Fibroblast of gingiva (primary cell): ENCODE measurements at places on chromosomes 1 and 21.

GRCh38 chr1:54887665-54888071, 673 bp upstream of the DHCR24 start:
- peak; percentile 82 for DNase-seq

GRCh38 chr1:21324368-21325141, 34.3 kb upstream of the ECE1 start:
- DNase-seq, result peak; percentile 89

DNA sequence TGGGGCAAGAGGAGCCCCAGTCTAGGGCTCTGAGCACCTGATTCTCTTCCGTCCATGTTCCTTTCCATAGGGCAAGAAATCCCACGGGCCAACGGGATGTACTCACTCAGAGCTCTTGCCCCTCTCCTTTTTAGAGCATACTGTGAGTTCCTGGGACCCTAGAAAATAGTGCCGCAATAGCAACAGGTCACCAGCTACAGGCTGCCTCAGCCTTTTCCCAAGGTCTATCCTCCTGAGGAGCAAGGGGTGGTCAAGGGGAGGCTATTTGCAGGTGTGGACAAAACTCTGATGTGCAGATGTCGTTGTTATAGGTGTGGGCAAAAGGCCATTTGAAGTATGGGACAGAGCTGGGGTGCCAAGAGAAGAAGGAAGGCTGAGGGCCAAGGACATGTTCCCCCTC, 1.6 kb upstream of the QSOX1 start:
- DNase-seq, result no peak

GRCh38 chr1:187537936-187538335, 709.2 kb downstream of the PLA2G4A start:
- DNase-seq, result no peak

DNA sequence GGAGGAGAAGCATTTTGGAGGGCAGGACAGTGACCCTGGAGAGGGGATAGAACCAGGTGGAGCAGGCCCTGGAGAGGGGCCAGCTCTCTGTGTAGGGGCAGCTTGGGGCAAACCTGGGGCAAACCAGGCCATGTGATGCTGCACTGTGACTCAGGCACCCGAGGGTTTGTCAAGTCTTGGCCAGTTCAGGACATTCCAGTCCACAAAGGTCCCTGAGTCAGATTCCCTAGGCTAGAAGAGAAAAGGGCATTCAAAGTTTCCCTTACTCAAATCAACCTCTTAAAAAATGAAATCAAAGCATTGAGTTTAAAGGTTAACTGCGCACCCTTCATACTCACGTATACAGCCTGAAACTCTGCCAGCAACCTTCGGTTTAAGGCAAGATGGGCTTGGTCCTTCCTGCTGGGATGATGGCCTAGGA, 25.2 kb upstream of the PLA2G2C start:
- peak; percentile 21 for DNase-seq

GRCh38 chr1:4000811-4001251, 100.8 kb upstream of the C1orf174 start:
- no peak for DNase-seq

DNA sequence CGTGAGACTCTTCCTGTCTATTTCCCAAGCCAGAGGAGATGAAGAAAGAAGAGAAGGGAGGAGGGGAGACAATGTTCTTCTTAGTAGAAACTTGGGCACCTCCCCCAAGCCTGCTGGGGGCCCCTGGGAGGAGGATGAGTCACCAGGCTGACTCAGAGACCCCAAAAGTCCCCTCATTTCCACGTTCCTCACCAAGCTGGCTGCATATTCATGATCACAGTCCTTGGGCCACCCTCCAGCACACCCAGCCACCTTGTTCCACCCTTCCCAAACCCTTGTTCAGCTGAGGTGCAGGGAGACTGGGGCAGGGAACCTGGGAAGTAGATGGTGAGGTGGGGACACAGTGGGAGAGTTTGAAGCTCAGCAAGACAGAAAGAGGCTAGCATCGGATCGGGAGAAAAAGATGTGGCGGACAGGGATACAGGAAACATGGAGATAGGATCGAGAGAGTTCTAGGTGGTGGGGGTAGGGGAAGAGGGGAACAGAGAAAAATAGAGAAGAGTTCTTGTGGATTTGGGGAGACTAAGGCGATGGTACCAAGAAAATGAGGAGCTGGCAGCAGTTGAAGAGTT, 712 bp downstream of the RAB13 start:
- DNase-seq, result peak; percentile 85

- DNase-seq, result peak; percentile 49
These were observed 18.8 kb downstream of the KNCN start for GRCh38 chr1:46532498-46533178.

DNA sequence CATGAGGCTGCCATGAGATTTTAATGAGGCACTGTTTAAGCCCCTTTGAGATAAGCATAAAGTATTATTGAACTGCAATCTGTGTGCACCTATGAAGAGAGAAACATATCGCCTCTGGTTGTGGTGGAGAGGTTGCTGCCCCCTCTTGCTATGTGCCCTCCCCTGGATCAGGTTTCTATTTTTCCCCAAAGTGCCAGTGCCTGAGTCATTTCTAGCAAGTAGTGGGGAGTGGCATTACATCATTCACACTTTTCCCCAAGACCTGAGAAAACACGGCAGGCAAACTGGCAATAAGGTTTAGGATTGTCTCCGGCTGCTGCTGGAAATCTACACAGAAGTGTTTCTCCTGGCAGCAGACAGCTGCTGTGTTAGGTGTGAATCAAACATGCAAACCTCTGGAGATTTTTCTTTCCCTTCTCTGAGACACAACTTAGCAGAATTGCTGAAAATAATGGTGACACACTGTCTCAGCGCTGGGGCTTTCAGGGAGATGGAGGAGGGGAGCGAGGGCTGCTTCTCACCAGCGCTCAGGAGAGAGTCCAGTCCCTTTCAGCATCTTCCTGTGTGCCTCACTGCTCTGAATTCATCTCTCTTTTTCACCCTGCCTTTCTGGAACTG, 13.7 kb upstream of the RGS16 start:
- DNase-seq, result no peak

DNA sequence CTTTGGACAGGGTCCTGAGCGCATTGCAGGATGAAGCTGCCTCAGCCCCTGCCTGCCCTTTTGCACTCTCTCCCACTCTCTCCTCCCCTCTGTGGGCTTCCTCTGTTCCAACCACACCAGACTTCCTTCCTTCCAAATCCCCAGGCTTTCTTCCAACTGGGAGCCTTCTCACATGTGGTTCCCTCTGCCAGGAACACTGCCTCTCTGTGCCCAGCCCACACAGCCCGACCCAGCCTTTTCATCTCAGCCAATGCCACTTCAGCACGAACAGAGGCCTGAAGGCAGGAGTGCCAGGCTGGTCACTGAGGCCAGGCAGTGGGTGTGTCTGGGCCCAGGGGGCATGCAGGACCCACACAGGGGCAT, 5.9 kb downstream of the SELENON start:
- peak; percentile 68 for DNase-seq

- DNase-seq, result peak; percentile 77
These were observed 59.9 kb downstream of the C1orf198 start for GRCh38 chr1:230808281-230808872.

DNA sequence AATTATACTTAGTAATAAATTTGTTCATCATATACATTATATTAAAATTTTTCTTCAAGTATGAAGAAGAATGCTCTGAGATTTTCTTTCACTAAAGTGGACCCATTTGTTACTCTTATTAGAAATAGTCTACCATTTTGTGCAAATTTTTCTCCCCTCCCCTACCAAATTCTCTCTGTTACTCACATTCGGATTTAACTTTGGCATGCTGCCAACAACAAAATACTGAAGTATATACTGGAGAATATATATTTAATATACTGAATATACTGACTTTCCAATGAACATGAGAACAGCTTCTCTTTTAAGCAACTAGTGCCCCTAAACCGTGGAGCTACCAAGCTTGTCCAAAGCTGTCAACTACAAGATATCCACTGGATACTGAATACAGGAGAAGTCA, 57.2 kb downstream of the CENPF start:
- DNase-seq, result no peak

DNA sequence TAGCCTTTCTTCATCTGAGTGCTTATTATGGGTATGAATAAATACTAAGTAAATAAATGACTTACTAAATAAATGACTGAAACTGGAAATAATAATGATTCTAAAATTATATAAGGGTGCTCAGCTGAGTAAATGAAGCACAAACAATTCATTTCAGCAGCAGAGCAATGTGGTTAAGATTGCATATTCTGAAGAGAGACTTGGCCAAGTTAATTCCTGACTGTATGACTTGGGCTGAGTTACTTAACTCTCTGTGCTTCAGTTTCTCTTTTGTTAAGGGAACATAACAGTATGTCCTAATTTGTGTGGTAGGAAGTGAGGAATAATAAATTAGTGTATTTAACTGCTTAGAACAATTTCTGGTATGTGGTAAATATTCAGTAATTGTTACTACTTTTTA, 19.1 kb downstream of the AGL start:
- DNase-seq, result peak; percentile 60

GRCh38 chr1:64962441-64962840, 3.9 kb downstream of the JAK1 start:
- DNase-seq, result no peak

- no peak for DNase-seq
These were observed 39.7 kb downstream of the MAP3K21 start for GRCh38 chr1:233367057-233367803.

DNA sequence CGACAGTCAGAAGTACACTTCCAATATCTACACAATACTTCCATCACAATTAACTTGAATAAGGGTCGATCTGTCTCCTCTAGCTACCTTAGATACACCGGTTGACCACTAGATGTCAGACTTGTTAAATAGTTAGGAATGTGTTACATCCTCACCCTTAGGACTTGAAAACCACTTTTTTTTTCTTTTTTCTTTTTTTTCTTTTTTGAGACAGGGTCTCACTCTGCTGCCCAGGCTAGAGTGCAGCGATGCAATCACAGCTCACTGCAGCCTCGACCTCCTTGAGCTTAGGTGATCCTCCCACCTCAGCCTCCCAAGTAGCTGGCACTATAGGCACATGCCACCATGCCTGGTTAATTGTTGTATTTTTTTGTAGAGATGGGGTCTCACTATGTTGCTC, 120.4 kb upstream of the GREM2 start:
- peak; percentile 65 for DNase-seq

- no peak for DNase-seq
These were observed 9.7 kb upstream of the GNG4 start for GRCh38 chr1:235659186-235659771.

GRCh38 chr1:2510366-2511155, 15.8 kb downstream of the PANK4 start:
- no peak for DNase-seq

DNA sequence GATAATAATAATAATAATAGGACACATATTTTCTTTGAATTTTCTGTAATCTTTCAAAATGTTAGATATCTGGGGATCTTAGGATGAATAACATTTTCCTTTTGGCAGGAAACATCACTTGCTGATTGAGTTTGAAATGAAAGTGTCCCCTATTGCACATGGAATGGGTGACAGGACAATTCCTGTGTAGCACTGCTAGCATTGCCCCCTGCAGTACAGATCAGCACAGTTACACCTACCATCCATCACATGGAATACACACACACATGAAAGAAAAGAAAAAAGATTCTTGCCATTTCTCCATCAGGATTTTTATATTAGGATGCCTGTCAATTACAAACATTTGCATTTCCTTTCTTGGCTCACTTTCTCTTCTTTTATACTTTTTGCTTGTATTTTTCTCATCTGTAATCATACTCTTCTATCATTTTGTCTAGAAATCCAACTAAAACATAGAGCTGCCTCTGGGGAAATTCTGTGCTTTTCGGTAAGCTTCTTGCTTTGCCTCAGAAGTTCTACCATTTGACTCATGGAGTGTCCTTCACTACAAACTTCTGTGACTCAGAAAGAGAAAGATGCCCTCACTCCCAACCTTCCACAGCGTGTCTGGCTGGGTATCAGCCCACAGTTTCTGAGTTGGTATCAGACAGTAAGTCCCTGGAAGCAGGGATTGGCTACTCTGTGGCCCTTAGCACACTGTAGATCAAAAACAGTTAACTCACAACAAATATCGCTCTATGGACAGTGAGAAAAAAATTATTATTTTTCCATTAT, 641.2 kb downstream of the PTPRC start:
- no peak for DNase-seq

- DNase-seq, result no peak
These were observed 53.6 kb downstream of the TESK2 start for GRCh38 chr1:45437323-45437722.

GRCh38 chr1:38870996-38871395, 2.2 kb downstream of the MYCBP start:
- DNase-seq, result no peak

DNA sequence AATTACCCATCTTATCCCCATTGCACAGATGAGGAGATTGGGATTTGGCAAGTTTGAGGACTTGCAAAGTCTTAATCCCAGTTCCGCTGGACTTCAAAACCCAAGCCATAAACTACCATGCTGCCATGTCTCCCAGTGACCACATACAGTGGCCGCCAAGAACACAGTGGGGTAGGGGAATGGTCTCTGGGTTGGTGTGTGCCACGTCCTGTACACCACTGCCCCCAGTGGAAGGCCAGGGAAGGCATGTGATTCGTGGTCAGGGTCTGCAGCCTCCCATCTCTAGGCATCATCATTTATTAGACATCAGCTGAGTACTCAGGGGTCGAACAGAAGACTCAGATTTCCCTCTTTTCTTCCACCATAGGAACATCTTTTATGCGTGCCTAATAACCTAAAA, 76.0 kb downstream of the MAN1C1 start:
- DNase-seq, result no peak

GRCh38 chr1:37655274-37655673, 20.6 kb upstream of the RSPO1 start:
- no peak for DNase-seq

GRCh38 chr1:226480461-226480860, 68.1 kb upstream of the STUM start:
- no peak for DNase-seq

- DNase-seq, result no peak
These were observed 331.4 kb downstream of the VAV3 start for GRCh38 chr1:107633596-107633995.

GRCh38 chr1:183886083-183886828, 81.3 kb downstream of the RGL1 start:
- DNase-seq, result no peak

DNA sequence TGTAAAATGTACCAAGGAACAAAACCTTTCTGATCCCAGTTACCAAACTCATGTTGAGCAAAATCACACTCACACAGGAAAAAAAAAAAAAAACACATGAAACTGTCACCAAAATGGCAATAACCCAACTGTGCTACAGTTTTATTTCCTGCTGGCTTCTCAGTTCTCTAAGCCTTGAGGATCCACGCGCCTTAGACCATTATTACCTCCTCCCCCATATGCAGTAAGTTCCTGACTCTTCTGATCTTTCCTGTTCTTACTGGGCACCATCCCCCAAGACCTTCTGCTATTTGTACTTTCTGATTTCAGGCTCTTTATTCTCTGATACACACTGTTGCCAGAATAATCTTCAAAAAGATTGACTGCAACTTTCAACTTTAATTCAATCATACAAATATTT, 79.6 kb downstream of the SLC45A1 start:
- peak; percentile 52 for DNase-seq

- no peak for DNase-seq
These were observed 9.2 kb upstream of the UQCRHL start for GRCh38 chr1:15816674-15817073.

GRCh38 chr1:215405211-215405610, 161.9 kb upstream of the KCTD3 start:
- no peak for DNase-seq

GRCh38 chr1:10782491-10783244, 13.8 kb downstream of the CASZ1 start:
- DNase-seq, result no peak
